Glutamatergic neuron (in vitro differentiated cells): ENCODE measurements at places on chromosomes 7 and 10. TPM values are rescaled to one million over a fixed set of nuclear protein-coding genes. Genes with fewer than 3 reads are reported as not detected.

The MYPN gene
- not detected for total RNA-seq

The NOS3 gene
- 0.86 TPM for total RNA-seq

The ARHGEF35 gene
- total RNA-seq = 0.69 TPM

The SPDYE9 gene
- total RNA-seq = 0.25 TPM

The FGFR2 gene
- total RNA-seq = 7.4 TPM

The NEUROG3 gene
- total RNA-seq = not detected

- H3K4me3 ChIP-seq = no peak overlapping the region
- peaks cover 6% of the 10 kb centered on the region for H3K27me3 ChIP-seq
- H3K4me1 ChIP-seq = peaks cover 8% of the 10 kb centered on the region
- H3K36me3 ChIP-seq = peaks cover 14% of the 10 kb centered on the region
- H3K27ac ChIP-seq = no peak overlapping the region
Measured at GRCh38 chr7:70347463-70348254, 749.4 kb downstream of the AUTS2 start.

GRCh38 chr7:151381348-151382078 lies 28.3 kb downstream of the WDR86 start:
- H3K4me1 ChIP-seq = peaks cover 6% of the 10 kb centered on the region
- H3K4me3 ChIP-seq = no peak overlapping the region
- no peak for DNase-seq
- peaks cover 5% of the 10 kb centered on the region for H3K36me3 ChIP-seq

DNA sequence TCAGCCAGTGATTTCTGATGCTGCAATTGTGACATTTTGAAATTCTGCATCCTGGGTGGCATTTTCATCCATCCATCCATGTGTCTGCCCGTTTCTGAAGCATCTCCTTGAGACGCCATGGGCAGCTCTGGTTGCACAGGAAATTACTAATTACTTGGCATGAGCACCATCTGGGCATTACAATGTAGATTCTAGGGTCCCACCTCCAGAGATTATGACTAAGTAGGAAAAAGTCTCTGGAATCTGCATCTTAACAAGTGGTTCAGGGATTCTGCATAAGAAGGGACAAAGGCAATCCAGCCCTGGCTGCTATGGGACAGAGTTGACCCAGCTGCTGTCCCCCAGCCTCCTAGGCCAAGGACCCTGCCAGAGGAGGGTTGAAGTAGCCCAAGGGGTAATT lies 65.3 kb downstream of the CUZD1 start:
- DNase-seq = no peak
- no peaks in the 10 kb centered on the region for H3K36me3 ChIP-seq
- no peaks in the 10 kb centered on the region for H3K27me3 ChIP-seq
- no peak overlapping the region for H3K27ac ChIP-seq
- H3K4me3 ChIP-seq = no peak overlapping the region

- H3K4me3 ChIP-seq = no peak overlapping the region
- DNase-seq = no peak
- H3K27me3 ChIP-seq = no peaks in the 10 kb centered on the region
- H3K27ac ChIP-seq = no peak overlapping the region
Measured at GRCh38 chr7:25029075-25029474, 49.1 kb upstream of the OSBPL3 start.

DNA sequence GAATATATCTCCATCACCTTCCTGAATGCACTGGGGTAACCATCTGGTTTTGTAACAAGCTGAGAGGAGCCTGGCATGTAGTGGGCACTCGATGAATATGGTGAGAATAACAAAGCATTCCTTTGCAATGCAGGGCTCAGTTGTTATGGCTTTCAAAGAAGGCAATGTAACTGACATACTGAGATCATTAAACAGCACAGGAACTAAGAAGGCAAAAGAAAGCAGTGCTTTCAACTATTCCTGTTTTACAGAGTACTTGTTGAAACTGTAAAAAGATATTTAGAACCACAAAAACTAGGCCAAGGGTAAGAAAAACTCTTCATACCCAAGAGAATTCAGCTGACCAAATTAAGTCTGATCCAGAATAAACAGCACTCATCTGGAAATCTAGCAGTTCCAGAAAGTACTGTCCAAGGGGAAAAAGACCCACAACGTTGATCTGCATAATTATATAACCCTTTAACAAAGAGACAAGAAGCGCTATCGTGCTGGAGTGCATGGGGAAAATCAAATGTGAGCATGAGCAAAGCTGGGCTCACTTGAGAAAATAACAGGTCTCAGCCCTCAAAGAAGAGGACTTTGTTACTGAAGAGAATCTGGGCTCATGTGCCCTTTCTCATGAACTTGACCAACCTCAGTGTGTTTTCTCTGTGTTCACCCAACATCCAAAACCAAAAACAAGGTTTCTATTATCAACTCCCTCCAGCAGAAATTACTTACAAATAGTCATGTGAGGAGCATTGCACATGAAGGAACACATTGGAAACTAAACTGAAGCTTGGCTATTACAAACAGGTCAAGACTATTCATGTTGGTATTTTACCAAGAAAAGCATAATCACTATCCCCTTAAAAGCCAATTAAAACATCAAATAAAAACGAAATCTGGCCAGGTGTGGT lies 116.2 kb downstream of the AVL9 start:
- no peaks in the 10 kb centered on the region for H3K4me1 ChIP-seq
- no peak overlapping the region for H3K4me3 ChIP-seq
- H3K27me3 ChIP-seq = peaks cover 2% of the 10 kb centered on the region
- H3K36me3 ChIP-seq = no peaks in the 10 kb centered on the region
- H3K27ac ChIP-seq = no peak overlapping the region

DNA sequence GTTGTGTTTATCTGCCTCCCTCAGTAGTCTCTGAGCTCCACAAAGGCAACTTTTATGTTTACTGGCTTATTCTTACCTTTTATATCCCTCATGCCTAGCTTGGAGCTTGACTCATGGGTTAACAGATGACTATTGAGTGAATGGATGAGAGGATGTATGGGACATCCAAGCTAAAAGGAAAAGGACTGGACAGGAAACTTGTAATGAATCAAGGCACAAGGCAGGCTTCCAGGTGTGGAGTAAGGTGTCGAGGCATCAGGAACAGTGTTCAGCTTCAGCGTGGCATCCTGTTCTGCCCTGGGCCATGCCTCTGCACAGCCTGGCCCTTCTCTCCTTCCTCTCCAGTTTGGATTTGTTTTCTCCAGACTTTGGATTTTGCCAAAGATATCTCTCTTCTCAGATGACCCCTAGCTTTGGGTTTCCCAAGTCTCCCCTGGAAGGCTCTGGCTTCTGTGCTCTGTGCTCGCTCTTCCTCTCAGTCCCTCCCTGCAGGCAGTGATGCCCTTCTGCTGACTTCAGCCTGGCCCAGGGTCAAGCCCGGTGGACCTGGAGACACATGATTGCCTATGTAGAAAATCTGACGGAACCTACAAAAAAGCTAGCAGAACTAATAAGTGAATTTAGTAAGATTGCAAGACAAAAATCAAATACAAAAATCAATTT lies 367.3 kb downstream of the CXCL12 start:
- no peak overlapping the region for H3K4me3 ChIP-seq
- H3K27ac ChIP-seq = no peak overlapping the region
- H3K36me3 ChIP-seq = no peaks in the 10 kb centered on the region
- peaks cover 4% of the 10 kb centered on the region for H3K4me1 ChIP-seq

- H3K27me3 ChIP-seq = peaks cover 2% of the 10 kb centered on the region
- no peaks in the 10 kb centered on the region for H3K36me3 ChIP-seq
- no peak overlapping the region for H3K27ac ChIP-seq
- DNase-seq = no peak
Measured at GRCh38 chr10:7389346-7389745, 21.5 kb downstream of the SFMBT2 start.

DNA sequence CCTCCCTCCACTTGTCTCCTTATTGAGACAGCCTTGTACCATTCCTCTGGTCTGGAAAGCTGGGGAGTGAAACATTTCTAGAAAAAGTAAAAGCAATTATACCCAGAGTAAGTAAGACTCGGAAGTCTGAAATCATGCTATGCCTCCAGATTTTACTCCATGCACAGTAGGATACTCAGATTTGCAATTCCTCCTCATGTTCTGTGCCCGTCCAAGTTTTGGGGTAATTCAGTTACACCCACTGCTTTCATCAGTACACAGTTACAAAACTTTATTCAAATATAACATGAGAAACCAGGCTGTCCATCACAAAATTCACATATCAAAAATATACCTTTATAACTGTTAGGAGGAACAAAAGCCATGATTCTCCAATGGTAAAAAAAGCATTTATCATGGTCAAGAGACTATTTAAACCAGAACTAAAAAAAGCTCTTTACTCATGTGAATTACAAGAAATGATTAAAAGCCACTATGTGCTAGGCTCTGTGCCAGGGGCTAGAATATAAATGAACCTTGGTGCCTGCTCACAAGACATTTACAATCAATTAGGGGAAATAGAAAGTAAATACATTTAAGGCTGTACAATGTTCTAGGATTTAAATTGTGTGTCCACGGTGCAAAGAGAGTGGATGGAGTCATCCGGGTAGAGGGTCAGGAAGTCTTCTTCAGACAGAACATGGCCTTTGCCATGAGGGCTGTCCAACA lies 320.2 kb downstream of the ELMO1 start:
- H3K36me3 ChIP-seq = no peaks in the 10 kb centered on the region
- no peak overlapping the region for H3K4me3 ChIP-seq
- H3K27me3 ChIP-seq = peaks cover 2% of the 10 kb centered on the region

DNA sequence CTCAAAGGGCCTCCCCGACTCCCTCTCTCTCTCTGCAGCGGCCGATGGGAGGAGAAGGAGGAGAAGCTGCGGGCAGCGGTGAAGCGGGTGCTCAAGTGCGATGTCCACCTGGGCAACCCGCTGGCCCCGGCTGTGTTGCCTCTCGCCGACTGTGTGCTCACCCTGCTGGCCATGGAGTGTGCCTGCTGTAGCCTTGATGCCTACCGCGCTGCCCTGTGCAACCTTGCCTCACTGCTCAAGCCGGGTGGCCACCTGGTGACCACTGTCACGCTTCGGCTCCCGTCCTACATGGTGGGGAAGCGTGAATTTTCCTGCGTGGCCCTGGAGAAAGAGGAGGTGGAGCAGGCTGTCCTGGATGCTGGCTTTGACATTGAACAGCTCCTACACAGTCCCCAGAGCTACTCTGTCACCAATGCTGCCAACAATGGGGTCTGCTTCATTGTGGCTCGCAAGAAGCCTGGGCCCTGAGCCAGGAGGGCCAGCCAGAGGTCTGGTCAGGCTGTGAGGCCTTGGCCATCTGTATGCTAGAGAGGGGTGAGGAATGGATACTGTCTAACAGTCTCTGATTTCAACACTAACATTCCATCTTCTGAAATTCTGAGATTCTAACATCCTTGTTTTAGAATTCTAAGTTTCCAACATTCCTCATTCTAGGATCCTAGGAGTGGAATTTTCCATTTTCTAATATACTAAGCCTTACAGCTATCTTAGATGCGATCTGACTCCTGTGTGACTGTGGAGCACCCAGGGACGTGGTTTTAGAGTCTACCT lies 3.6 kb downstream of the INMT start:
- H3K27ac ChIP-seq = no peak overlapping the region
- peaks cover 3% of the 10 kb centered on the region for H3K27me3 ChIP-seq
- peaks cover 14% of the 10 kb centered on the region for H3K36me3 ChIP-seq
- no peak overlapping the region for H3K4me3 ChIP-seq
- peaks cover 11% of the 10 kb centered on the region for H3K4me1 ChIP-seq
